ENCODE measurements at places on chromosomes 12 and 14.

DNA sequence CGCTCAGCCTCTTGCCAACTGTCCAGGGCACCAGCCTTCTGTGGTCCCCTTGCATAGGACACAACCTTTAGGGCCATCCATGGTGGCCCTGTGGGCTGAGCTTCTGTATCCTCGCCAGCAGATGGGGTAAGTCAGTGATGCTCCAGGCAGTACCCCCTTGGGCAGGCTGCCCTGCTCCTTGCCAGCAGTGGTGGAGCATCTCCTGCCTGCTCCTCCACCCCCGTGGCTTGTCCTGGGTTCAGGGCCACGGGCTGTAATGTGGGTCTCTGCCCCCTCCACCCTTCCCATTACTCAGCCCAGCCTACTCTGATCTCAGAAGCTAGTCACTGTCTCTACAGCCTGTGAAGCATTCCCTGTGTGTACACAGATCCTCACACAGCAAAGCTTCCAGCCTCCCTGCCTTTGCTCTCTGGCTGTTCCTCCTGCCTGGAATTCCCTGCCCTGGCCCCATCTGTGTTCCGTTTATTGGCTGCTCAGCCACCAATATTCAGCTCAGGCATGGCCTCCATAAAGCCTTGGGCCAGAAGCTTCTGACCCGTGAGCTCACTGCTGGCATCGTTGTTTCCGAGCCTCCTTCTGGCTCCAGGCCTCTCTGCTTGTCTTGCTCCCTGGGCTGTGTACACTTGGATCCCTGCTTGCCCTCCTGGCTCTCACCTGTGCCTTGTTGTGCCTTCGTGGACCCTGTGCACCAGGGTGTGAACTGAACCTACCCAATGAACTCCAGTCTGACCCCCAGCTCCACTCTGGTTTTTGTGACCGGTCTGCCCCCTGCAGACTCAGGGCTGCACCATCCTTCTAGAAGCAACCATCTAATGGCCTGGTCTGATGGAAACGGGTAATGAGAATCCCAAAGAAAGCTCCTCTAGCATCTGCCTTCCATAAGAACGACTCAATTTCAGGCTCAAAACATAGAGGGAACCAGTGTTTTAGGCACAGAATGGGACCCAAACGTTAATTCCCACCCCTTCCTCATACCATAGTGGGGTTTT is 177.0 kb upstream of the PRMT8 start:
- DNase-seq = peak; percentile 62

- DNase-seq = peak; percentile 96
Observed at GRCh38 chr14:64702493-64703394, 1.5 kb upstream of the PLEKHG3 start.

GRCh38 chr14:64266239-64266638 is 27.9 kb downstream of the ESR2 start:
- DNase-seq = no peak

GRCh38 chr12:64125913-64126312 is 96.2 kb downstream of the KICS2 start:
- no peak for DNase-seq

- DNase-seq = no peak
Observed at GRCh38 chr14:88879022-88879421, 54.6 kb downstream of the TTC8 start.

DNA sequence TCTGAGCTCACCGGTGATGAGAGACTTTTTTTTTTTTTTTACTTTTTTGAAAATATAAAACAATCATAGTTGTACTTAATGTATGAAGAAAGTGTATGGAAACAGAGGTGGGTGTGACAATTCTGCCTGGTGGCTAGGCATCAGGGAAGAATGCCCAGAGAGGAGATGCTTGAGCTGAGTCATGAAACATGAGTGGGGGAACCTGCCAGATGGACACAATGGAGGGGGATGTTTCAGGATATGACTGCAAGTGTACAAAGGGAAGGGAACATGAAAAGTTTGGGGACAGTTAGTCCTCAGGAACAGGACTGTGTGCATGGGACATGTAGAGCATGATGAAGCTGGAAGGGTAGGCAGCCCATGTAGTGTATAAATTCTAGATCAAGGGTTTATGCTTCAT is 274.2 kb upstream of the E2F7 start:
- no peak for DNase-seq

DNA sequence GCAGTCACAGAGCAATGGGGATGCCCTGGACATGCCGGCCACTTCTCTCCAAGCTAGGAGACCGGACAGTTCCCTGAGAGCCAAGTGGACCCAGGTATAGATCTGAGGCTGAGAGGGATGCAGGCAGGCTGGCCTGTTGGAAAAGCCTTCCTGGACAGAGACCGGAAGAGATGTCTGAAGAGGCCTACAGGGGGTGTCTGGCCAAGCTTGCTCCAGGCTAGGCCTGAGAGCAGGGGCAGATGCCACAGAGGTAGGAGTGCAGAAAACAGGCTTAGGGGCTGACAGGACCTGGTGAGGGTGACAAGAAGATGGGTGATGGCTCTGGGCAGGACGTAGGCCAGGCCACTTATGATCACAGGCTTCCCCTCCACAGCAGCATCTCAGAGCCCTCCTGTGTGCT is 30.2 kb downstream of the ARL6IP4 start:
- DNase-seq = no peak

- DNase-seq = no peak
Observed at GRCh38 chr12:78898416-78898815, 33.8 kb downstream of the SYT1 start.

GRCh38 chr14:61950340-61950739 is 188.1 kb downstream of the SNAPC1 start:
- no peak for DNase-seq

DNA sequence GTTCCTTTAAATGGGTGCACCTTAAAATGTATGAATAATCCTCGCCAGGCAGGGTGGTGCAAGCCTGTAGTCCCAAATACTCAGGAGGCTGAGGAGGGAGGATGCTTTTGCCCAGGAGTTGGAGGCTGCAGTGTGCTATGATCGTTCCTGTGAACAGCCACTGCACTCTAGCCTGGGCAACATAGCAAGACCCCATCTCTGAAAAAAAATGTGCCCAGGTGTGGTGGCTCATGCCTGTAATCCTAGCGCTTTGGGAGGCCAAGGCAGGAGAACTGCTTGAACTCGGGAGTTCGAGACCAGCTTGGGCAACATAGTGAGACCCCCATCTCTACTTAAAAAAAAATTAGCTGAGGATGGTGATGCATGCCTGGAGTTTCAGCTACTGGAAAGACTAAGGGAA is 39.6 kb downstream of the ACACB start:
- DNase-seq = no peak

- peak; percentile 45 for DNase-seq
Observed at GRCh38 chr14:23569443-23570151, 2.0 kb upstream of the AP1G2 start.

DNA sequence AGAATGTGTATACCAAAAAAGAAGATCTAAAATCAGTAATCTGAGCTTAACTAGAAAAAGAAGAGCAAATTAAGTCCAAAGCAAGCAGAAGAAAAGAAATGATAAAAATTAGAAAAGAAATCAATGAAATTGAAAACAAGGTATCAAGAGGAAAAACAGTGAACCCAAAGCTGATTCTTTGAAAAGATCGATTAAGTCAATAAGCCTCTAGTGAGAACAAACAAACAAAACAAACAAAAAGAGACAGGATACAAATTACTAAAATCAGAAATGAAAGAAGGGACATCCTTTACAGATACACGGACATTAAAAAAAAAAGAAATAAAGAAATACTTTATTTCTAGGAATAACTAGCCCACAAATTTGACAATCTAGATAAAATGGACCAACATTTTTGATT is 12.9 kb upstream of the GALNT8 start:
- DNase-seq = no peak

GRCh38 chr12:73659802-73660201 is 877.8 kb upstream of the ATXN7L3B start:
- DNase-seq = no peak

DNA sequence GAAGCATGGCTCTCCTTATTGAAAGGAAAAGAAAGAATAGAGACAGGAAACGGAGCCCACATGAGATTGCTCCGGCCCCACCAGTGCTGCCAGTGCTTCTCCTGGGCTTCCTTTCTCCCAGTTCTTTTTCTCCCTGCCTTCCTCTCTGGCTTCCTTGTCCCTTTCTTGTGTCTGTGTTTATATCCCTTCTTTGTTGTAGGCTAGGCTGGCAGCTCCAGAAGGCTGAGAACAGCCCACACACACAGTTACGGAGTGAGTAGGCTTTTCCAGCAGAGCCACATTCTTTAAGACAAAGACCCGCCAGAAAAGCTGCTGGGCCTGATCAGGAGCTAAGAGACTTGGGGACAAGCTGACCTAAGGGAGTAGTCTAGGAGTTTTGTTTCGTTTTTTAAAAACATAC is 13.0 kb downstream of the CIPC start:
- DNase-seq = peak; percentile 69

DNA sequence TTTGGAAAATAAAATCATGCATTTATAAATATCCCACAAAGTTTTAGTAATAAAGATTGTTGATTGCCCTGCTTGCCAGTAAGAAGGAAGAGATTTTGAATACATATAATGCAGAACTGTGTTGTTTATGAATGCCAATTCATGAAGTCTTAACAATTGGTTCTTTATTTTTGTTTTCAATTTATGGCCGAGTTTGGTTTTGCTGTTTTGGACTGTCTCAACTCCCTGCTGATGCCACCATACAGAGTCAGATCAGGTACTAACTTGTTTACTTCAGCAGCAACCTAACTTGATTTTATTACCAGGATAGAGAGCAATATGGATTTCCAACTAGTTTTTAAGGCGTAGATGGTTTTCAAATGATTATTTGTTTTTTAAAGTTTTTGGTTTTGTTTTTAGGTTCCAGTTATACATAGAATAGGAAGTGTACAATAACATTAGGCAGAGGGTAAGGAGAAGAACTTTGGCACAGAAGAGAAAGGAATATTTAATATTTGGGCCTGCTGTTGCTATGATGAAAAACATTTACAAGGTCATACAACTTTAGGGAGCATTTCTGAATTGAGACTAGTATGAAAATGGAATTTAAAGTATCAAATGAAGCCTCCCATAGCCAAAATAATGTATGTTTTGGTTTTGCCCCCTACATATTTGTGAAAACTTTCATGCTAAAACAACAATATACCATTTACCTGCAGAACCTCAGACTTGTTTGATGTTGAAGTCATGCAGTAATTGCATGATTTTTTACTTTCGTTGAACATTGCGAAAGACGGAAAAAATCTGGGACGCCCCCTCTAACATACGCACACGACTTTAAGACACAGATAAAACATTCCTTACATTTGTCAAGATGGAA is 904 bp upstream of the FAM177A1 start:
- no peak for DNase-seq

DNA sequence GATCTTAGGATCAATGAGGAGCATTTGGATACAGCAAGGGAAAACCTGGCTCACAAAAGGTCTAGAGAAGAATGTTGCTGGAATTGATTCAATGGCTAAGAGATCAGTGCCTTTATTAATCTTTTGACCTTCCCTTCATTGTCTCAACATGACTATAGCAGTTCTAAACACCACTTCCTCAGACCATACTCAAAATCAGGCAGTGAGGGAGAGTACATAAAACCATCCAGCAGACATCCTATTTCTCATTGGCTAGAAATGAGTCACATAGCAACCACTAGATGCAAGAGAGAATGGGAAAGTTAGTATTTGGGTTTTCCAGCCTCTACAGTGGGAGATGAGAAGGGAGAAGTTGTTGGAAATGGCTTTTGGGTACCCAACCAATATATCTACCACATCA is 151.4 kb upstream of the NUDT4 start:
- DNase-seq = no peak

GRCh38 chr14:80491650-80492049 is 280.3 kb upstream of the DIO2 start:
- no peak for DNase-seq

- DNase-seq = no peak
Observed at GRCh38 chr12:1851151-1851701, 30.9 kb downstream of the LRTM2 start.

DNA sequence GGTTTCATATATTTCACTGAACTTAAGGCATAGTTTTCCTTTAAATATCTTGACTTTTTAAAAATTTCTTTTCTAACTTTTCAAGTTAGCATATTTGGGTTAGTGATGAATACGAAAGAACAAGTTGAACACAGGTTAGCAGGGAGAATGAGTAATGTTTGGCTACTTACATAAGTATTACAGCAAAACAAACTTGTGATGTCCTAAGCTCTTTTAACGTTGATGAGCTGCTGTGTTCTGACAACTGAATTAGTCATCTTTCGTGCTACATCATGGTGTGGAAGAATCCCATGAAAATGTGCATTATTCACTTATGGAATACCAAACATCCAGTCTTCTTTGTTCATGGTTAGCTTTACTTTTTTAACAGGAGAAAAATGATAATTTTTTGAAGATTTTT is 36.3 kb upstream of the PDZRN4 start:
- DNase-seq = no peak

GRCh38 chr14:35534873-35535482 is 1.0 kb downstream of the INSM2 start:
- DNase-seq = peak; percentile 88

GRCh38 chr12:68406134-68406576 is 74.0 kb upstream of the MDM1 start:
- peak; percentile 18 for DNase-seq

DNA sequence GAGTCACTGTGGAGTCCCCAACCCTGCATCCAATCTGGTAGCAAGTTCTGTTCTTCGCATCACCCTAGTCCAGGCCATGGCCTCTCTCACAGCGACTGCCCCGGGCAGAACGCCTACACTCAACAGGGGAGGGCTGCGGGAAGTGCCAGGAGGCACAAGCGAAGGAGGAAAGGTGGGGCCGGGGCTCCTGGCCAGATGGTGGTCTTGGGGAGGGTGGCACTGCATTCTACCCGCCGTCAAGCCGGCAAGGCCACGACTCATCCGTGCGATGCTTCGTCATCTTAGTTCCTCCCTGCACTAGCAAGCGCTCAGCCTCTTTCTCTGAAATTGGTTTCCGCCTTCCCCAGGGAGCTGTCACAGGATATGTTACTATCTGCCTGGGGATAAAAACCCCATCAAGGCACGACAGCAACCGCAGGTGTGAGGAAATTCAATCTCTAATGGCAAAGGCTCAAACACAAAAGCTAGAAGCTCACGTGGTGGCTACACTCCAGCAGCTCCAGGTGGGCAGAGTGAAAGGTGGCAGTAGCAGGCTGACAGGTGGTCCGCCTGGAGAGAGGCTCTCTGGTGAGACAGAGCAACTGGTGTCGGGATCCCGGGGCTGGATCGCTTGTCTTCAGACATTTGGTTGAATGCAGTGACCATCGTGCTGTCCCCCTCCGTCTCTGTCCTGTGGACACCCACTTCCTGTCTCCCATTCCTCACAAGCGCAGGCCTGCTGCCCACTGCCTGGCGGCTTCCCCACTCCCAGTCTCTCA is 34.1 kb downstream of the ACADS start:
- no peak for DNase-seq

DNA sequence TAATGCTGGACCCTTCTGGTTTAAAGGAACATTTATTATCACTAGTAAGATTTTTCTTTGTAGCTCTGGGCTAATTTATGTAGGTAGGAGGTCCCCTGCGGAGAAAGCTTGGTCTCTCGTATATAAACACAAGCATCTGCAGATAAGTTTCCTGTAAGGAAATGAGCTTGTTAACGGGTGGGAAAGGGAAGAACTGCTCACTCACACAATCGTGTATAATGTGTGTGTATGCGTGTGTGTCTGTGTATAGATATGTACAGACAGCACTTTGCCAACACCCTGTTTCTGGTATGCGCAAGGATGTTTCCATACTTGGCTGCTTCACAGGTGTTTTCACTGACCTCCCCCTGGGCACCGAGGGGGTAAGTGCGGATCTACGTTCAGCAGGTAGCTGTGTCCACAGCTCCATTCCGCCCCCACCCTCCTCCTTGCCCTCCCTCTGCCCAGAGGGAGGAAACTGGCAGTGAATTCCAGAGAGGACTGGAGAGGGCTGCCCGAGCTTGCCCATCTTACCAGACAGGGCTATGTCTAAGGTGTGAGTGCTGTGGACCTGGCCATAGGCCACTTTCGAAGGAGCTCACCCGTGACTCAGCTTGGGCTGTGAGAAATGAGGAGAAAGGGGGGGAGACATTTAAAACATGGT is 65.2 kb downstream of the NINJ2 start:
- DNase-seq = no peak
